ENCODE measurements at places on chromosomes 13 and 19.

DNA sequence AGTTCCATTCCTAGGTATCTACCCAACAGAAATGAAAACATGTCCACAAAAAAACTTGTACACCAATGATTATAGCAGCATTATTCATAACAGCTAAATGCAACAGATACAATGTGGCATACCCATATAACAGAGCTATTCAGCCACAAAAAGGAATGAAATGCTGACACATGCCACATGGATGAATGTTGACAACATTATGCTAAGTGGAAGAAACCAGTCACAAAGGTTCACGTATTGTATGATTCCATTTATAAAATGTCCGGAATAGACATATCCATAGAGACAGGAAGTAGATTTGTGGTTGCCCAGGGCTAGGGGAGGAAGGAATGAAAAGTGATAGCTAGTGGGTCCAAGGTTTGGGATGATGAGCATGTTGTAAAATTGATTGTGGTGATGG is 10.8 kb downstream of the CRYL1 start:
- DNase-seq, result no peak

DNA sequence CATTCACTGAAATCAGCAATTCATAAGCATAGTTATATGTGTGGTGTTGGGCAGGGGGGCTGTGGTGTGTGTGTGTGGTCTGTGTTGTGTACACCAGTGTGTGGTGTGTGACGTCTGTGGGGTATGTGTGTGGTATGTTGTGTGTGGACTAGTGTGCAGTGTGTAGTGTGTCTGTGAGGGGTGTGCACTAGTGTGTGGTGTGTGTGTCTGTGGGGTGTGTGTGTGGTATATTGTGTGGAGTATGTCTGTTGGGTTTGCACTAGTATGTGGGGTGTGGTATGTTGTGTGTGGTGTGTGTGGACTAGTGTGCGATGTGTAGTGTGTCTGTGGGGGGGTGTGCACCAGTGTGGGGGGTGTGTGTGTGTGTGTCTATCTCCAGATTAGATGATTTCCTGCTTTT is 7.2 kb upstream of the CDC16 start:
- no peak for DNase-seq

GRCh38 chr19:16861834-16862233 is 27.0 kb upstream of the F2RL3 start:
- peak; percentile 8 for DNase-seq

GRCh38 chr13:23392313-23392712 is 41.2 kb downstream of the SACS start:
- DNase-seq, result peak; percentile 15

DNA sequence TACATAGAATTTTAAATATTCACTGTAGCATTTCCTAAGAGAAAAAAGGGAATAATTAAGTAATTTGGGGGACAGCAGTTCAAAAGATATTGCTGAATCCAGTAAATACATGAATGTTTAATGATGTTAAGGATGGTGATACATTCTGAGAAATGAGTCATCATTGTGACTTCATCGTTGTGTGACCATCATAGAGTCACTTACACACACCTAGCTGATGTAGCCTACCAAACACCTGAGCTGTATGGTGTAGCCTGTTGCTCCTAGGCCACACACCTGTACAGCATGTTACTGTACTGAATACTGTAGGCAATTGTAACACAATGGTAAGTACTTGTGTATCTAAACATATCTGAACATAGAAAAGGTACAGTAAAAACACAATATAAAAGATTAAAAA is 34.8 kb downstream of the ATP7B start:
- no peak for DNase-seq

DNA sequence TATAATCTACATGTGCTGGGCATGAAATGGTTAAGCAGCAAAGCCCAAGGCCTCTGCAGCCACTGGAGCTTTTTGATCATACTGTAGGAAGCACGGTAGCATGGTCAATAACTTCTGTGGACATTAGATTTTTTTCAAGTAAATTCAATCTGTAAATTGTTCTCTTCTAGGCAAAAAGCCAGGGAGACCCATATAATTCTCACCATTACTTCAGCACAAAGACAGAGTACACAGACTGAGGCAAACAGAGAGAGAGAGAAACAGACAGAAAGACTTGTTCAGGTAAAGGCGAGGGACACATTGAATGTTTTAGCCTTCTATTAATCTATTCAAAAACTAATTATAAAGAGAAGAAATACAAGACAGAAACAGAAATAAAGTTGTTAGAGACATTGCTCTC is 349.4 kb downstream of the RFC3 start:
- no peak for DNase-seq

GRCh38 chr13:23697772-23698313 is 127.6 kb downstream of the TNFRSF19 start:
- DNase-seq, result no peak

GRCh38 chr13:110812121-110812868 is 98.8 kb downstream of the ING1 start:
- peak; percentile 17 for DNase-seq

- no peak for DNase-seq
These were observed 5.4 kb upstream of the ZNF414 start for GRCh38 chr19:8519388-8519787.
